Stimulated activated naive CD4-positive, alpha-beta T cell treated with Interleukin-2 at 50 U/mL for 16 hours (primary cell): ENCODE measurements at places on chromosomes 7 and 10.

DNA sequence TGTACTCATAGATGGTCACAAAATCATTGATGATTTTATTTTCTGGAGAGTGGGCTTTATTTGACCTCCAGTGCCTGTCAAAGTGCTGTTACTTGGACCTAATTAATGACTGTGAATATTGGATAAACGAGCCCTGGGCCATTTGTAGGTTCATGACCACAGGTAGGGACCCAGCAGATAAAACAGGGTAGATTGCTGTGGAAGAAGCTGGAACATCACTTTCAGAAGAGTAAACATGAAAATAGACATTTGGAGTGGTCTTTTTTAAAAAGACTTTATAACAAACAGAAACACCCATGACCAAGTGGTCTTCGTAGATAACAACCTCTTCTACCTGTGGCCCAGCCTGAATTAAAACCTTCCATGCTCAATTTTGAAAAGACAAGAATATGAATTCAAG is 472.8 kb upstream of the MKI67 start:
- DNase-seq = no peak

DNA sequence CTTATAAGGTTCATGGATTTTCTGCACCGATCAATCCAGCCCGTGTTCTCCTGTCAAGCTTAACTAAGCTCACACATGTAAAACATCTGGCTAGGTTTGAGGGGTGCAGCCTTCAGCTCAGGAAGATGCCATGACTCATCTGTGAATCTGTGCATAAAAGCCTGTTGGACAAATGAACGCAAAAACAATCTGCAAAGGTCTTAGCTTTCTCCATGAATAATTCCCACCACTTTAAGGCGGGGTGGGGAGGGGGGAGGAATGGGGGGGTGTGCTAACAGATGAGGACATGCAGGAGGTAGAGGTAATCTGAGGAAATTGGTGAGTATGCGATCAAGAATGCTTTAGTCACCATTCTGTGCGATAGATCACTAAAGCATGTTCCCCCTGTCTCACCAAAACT is 4.8 kb downstream of the DOCK4 start:
- DNase-seq = no peak

- DNase-seq = no peak
Measured at GRCh38 chr7:1461646-1462375, 2.5 kb upstream of the MICALL2 start.

DNA sequence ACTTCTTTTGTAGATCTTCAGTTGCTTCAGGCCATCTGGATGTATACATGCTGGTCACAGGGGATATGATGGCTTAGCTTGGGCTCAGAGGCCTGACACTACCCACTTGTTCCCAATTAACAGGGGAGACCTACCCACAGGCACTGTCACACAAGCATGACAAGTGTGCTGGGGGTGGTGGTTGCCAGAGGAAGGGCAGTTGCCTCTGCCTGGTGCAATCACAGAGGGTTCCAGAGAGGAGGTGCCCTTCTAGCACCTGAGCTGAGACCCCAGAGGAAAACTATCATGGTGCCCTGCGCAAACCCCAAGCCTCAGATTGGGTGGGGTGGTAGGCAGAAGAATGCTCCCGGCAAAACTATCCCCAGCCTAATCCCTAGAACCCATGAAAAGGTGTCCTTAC is 65.6 kb upstream of the NANOS1 start:
- no peak for DNase-seq

GRCh38 chr7:44368455-44368854 is 43.1 kb upstream of the CAMK2B start:
- DNase-seq = no peak

DNA sequence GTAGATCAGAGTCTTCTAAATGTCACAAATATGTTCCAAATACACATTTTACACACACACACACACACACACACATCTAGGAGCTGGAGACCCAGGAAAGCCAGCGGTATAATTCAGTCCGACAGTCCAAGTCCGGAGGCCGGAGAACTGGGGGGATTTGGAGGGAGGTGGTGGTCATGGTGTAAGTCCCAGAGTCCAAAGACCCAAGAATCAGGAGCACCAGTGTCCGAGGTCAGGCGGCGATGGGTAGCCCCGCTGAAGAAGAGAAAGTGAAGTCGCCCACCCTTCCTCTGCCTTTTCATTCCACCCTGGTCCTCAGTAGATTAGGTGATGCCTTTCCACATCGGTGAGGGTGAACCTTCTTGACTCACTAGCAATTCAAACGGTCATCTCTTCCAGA is 154.8 kb downstream of the CAMK1D start:
- DNase-seq = no peak

DNA sequence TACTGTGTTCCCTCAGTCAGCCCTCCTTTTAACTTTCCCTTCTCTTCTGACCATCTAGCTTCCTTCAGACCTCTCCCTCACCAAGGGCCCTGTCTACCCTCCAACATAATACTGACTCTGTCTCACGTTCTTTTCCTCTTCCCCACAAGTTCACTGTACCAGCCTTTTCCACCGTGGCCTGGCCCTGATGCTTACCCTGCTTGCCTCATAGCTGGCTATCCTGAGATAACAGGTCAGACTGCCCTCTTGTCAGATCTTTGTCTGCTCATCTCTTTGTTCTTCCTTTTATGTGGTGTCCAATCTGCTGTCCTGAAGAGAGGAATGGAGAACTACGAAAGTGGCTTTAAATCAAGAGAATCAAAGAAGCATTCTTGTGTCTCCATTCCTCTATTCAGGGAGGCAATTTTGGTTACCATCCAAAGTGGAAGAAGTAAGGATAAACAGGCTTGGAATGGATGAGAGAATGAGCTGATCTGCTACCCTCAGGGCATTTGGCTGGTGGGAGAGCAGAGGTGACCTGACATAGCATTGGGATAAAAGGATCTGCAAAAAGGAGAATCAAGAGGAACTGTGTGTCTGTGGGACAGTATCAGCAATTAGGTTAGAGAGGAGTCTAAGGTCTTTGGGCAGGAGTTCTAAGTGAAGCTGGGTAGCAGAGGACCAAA is 8.1 kb downstream of the BTAF1 start:
- DNase-seq = no peak

GRCh38 chr10:52999258-52999657 is 226.7 kb upstream of the MBL2 start:
- no peak for DNase-seq

GRCh38 chr10:22294694-22295093 is 21.5 kb upstream of the COMMD3 start:
- DNase-seq = no peak

DNA sequence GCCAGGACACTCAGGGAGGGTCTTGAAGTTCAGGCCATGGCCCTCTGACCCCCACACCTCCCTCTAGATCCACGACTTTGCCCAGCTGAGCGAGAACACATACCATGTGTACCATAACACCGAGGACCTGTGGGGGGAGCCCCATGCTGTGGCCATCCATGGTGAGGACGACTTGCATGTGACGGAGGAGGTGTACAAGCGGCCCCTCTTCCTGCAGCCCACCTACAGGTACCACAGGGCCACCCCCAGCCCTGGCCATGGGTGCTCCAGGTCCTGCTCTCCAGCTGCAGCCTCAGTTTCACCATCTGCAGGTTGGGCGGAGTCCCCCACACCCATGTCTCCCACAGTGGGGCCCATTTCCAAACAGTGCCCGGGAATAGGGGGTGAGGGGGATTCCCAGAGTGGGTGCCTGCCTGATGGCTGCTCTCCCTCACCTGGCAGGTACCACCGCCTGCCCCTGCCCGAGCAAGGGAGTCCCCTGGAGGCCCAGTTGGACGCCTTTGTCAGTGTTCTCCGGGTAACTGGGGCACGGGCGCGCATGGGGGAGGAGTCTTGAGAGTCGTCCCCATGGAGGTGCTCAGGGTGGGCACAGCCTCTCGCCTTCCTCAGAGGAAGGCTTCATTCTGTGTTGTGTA is 54.1 kb downstream of the PALD1 start:
- no peak for DNase-seq

- no peak for DNase-seq
Measured at GRCh38 chr7:144527051-144527471, 123.6 kb upstream of the NOBOX start.

DNA sequence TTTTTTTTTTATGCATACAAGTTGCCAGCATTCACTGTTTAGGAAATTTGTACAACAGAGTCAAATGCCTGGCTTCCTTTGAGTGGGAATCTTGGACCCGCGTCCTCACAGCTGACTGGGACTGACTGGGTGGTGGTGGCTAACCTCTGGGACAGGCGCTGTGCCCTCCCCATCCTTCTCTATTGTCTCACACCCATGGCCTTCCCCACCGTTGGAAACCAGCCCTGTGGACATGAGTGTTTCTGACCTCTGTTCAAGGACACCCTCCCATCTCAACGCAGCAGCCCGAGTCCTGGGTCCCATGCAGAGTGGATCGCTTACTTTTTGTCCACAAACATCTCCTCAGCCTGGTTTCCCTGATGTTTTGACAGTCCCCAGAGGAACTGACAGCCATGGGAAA is 125.1 kb upstream of the PPIF start:
- DNase-seq = no peak

GRCh38 chr7:102425639-102426267 is 7.6 kb upstream of the ORAI2 start:
- peak; percentile 84 for DNase-seq

DNA sequence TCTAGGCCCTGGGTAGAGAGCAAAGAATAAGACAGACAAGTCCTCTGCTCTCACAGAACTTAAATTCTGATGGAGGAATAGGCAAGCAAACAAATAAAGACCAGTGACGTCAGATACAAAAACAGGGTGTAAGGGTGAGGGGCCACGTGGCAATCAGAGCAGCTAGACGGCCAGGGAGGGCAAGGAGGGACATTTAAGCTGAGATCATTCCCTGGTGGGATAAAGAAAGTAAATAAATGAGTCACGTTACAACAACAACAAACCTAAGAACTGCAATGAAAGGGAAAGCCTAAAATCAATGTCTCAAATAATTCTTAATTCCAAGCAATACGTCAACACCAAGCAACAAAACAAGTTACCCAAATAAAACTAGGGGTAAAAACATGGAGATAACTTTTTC is 21.8 kb downstream of the STN1 start:
- DNase-seq = no peak

DNA sequence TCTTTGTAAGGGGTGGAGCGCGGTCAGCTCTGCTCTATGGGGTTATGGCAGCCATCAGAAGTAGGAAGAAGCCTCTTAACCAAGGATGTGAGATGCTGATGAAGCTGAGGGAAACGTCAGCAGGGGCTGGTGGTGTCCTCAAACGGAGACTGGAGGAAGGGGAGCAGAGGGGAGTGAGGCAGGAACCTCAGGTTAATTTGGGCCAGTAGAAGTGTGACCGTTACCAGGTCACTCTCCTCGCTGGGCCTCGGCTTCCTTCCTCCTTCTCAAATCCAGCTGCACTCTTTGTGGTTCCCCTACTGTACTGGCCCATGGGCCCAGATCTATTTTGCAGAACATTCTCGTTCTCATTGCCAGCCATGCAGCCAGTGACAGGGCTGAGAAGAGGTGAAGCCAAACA is 169.5 kb downstream of the TMEM178B start:
- no peak for DNase-seq

- DNase-seq = no peak
Measured at GRCh38 chr7:128151635-128152034, 89.4 kb upstream of the LEP start.

GRCh38 chr7:87356448-87356847 is 11.0 kb downstream of the CROT start:
- DNase-seq = no peak

DNA sequence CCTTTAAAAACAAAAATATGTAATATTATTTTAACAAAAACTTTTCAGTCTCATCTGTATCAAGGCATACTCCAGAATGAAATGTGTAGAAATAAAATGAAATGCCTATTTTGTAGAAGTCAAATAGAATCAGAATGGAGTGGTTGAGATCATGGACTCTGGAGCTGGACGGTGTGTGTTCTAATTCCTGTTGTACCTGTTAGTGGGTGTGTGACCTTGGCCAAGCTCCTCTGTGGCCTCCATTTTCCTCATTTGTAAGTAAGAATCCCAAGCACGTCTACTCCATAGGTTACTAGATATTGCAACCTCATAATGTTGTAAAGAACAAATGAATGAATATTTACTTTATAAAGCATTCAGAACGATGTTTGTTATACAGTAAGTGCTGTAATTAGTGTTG is 74.9 kb downstream of the HDAC9 start:
- no peak for DNase-seq

- DNase-seq = no peak
Measured at GRCh38 chr7:25619963-25620799, 391.9 kb upstream of the NPVF start.

DNA sequence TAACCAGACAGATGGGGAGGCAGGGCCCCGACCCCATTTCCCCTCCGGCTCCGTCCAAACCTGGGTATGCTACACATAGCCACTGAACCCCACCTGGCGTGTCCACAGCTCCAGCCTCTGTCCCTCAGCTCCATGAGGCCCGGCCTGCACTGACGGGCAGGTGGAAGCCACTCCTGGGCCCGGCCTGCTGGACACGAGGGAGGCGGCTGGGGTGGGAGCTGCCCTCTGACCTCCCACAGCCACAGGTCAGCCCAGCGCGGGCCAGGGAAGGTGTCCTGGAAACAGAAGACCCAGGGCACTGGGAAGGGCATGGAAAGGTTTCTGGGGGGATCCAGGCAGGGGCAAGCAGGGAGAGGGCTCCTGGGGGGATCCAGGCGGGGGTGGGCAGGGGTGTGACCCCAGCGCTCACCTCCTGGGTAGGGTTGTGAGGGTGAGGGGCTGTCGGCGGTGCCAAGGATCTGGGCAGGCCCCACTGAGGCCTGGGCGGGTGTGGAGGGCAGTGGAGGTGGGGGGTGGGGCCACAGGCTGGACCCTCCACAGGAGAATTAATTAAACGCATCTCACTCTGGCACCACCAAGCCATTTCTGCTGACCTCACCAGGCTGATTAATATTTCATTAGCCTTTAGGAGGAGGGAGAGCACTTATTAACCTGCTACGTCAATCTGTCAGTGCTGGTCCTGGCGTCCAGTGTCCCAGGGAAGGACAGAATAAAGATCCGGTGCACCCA is 108.9 kb downstream of the UNCX start:
- DNase-seq = no peak

DNA sequence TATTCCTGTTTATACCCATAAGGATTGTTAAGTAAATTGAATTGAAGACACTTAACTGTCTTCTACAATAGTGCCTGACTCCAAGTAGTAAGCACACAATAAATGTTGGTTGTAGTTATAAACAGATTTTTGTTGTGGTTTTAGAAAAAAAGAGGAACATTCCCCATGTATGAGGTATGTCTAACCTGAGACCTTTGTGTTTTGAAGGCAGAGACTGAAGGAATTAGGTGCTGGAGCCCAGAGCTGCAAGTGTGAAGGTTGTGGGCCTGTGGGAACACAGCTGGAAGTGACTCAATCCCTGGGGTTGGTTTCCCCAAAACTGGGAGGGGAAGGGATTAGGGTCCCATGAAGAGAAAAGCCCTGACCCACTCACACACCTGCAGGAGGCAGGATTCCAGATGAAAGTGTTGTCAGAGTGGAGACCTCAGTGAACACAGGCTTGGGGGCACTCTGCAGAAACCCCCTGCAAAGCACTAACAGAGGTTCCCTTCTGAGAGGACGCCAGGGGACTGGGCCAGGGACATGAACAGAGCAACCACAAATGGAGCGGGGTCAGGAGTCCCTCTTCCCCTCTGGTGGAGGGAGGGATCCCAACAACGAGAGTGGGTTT is 265.1 kb upstream of the KLF14 start:
- DNase-seq = no peak
